ENCODE measurements at places on chromosomes 1 and 21. TPM values are rescaled to one million over a fixed set of nuclear protein-coding genes. Genes with fewer than 3 reads are reported as not detected.

DNA sequence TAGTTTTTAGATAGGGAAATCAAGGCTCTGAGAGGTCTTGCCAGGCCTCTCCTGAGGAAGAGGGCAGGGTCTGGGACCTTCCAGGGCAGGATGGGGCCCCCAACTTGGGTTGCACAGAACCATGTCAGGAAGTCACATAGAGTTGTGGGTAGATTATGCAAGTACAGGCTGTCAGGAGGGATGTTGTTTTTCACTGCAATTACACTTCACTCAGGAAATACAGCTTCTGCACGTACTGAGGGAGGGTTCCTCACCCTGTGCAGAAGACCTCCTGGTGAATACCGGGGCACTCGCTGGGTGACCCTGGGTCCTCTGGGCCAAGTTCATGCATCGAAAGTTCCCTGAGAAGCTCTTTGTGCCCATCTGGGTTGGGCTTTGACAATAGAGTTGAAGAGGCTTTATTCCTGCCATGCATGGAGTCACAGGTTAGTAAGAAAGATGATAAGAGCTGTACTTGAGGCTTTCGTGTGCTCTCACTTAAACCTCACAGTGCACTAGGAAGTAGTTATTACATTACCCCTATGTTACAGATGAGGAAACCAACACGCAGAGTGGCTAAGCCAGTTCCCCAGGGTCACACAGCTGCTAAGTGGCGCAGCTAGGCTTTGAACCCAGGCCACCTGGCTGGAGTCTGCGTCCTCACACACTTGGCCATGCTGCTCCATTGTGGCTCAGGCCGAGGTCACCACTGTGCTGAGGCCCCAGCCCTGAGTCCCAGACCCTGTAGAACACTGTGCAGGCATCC lies 16.2 kb upstream of the TNFRSF1B start:
- no peak for DNase-seq

DNA sequence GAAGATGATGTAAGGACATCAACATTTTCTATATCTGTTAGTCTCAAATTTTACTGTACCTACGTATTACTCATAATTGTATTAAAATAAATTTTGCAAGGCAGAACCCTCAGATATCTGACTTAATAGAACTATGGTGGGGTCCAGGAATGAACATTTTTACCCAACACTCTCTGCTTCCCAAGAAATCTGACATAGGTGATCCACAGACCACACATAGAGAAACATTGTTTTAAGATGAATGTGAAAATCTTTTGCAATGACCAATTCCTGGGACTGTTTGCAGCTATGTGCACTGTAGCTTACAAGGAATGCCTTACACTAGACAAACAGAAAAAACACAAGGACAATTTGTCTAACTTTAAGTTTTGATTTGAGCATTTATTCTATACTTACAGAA lies 645.6 kb upstream of the ADGRL2 start:
- no peak for DNase-seq

DNA sequence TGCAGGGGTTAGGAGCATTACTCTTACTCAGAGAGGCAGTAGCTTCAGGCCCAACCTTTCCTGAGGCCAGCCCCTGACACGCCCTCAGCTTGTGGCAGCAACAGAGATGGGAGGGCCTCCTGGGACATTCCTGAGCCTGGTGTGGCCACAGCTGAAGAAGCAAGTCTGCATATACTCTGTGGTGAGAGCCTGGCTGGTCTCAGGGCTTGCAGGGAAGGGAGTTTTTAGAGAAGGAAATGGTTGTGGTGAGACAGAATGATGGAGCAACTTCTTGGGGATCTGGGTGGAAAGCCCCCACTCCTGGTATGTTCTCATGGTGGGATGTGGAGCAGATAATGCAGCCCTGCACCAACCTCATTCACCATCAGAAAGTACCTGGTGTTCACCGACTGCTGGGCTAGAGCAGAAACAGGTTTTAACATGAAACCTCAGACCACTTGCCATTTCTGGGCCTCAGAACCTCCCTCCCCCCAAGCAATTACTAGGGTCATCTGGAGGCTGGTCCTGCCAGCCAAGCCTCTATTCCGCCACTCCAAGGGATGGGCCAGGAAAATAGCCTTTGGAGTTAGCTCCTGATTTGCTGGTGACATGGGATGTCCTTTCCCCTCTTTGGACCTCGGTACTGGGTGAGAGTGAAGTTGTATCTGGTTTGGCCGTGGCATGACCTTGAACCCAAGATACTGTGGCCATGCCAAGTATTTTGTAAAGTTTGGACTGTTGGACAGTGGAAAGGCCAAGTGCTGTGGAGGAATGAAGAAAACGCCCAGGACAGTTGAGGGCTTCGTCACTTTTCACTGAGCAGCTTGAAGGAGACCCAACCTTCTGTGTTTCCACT lies 28.1 kb upstream of the RNF19B start:
- DNase-seq: peak; percentile 59

GRCh38 chr1:227318016-227318852 lies at the start of gene CDC42BPA:
CDC42BPA (minus strand) TSS chr1:227318492; CDS start chr1:227317182, 1,310 bp downstream.
- DNase-seq: peak; percentile 23

GRCh38 chr1:236748268-236748870 lies 46.7 kb upstream of the MTR start:
- no peak for DNase-seq

GRCh38 chr21:37073417-37074196 lies 553 bp downstream of the TTC3 start:
- peak; percentile 63 for DNase-seq

GRCh38 chr1:18452550-18452949 lies 28.2 kb upstream of the KLHDC7A start:
- no peak for DNase-seq

DNA sequence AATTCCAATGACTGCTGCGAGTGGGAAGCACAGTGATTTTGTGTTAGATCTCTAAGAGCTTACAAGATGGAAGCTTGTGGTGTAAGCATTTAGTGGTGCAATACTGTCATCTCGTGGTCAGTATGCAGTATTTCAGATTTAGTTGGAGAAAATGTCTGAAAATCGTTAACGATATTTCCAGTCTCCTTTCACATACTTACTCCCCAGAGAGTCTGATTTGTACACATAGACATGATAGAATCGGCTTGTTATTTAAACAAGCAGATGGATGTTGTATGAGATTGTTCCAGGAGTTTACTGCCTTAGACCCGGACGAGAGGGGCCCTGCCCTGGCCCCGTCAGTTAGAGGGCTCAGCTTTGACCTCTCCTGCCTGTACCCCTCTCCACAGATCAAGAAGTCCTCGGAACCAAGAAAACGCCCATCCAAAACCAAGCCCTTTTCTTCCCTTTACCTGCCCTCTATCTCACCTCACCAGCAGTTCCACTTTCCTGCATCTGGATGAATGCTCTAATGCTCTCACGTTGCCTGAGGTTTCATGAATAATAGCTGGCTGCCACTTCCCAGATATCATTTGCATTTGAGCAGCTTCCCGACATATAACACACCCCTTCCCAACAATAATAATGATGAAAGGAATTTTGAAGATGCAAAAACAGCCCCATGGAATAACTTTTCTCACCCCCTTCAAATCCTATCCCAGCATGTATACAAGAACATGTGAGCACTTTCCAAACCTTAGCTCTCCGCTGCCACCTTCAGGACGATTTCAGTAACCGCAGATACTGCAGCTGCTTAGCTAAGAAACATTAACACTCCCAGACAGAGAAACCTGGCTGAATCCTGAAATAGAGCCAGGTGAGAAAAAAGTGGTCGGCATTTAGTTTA lies 247.3 kb downstream of the LTN1 start:
- peak; percentile 55 for DNase-seq

GRCh38 chr1:94805912-94806311 lies 14.2 kb upstream of the SLC44A3 start:
- DNase-seq: peak; percentile 30

DNA sequence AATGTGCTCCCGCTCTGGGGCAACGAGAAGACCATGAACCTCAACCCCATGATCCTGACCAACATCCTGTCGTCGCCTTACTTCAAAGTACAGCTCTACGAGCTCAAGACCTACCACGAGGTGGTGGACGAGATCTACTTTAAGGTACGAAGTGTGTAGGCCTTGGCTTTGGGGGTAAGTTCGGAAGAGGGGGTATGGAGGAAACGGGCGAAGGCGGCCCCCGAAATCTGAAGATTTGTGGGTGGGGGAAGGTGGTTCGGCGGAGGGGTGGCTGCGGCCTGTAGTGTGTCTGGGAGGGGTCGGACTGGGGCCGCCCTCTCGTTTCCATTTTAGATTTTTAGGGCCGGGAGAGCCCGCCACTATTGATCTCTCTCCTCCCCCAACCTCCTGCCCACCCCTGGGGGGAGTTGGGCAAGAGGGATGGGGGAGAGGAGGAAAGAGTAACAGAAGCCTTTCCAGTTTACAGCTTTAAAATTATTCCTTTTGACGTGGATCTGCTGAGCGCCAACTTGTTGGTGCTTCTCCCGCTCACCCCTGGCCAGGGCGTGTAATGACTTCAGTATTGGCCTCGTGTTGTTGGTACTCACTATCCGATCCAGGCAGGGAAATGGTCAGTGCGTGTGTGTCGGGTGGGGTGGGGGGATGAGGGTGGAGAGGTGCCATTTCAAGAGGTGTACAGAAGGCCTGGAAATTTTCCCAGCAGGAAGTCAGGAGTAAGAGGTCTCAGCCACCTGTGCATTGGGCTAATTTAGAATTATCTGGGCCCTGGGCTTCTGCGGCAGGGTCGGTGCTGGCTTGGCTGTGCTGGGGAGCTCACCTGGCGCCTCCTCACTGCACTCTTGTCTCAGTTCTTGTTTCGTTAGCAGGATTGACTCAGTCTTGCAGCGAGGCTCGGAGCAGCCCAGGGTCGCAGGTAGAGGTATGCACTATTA lies 880 bp downstream of the PRPF38B start:
- peak; percentile 77 for DNase-seq

GRCh38 chr1:85451236-85451830 lies 13.6 kb downstream of the DDAH1 start:
- no peak for DNase-seq

DNA sequence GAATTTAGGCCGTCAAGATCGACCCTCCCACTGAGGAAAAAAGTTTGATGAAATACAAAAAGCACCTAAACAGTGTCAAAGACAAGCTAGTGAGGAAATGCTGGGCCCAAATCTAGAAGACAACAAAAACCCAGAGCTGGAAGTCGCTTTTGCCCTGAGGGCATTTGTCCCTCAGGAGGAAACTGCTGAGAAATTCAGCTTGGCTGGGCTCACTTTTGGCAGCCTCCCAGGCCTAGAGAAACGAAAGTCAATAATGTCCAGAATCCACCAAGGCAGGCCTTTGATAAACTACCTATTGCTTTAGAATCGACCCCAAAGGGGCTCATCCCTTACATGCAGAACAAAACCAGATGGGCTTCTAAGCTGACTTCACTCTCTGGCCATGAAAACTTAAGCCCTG lies 38.9 kb downstream of the SYT2 start:
- DNase-seq: no peak

DNA sequence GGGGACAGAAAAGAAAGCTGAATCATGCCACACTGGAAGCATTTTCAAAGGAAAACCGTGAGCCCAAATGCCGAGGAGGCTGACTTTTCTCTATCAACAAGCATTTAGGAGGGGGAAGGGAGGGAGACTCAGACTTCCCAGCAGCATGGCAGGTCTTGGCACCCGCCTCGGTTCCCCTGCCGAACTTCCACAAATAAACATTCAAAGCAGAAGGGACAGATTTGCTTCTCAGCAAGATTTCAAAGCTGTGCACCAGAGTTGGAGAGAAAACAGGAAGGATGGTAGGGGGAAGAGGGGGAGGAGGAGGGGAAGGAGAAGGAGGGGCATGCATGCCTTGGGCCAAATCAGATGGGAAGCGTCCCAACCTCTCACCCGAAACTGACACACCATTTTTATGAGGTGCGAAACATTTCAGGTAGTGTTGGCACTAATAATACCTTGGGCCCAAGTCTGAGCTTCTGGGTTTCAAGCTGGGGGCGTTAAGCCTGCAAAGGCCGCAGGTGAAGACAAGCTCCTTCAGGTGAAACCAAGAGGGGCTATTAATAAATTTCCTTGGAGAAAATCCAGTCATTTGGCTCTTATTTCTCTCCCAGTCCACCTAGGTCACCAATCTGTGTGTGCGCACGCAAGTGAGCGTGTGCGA lies 26.4 kb downstream of the ABCA4 start:
- DNase-seq: no peak

DNA sequence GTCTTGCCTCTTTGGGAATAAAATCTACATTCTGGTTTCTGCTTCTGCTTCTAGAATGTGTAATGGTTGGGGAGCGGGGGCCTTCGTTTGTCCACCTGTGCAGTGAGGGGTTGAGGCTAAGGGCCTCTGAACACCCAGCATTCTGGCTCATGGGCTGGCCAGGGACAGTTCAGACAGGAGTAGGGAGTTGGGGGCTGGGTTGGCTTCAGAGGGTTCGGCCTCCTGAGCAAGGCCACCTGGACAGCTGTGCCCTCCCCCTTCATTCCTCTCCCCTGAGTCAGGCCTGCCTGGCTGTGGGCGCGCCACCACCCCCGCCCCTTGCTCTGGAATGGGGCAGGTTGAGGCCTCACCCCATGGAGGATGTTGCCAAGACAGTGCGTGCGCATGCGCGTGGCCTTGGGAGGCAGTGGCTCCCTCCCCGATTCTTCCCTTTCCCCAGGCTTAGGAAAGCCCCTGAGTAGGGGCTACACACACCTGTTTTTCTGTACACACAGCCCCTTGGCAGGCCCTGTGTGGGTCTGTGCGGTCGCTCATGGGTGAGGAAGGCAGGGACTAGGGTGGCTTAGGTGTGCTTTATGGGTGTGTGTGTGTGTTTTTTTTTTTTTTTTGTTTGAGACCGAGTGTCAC lies 57.0 kb downstream of the YARS1 start:
- no peak for DNase-seq

- DNase-seq: no peak
Observed at GRCh38 chr21:39479164-39479813, 27.5 kb downstream of the SH3BGR start.

- DNase-seq: no peak
Observed at GRCh38 chr1:89913353-89914095, 81.4 kb upstream of the ZNF326 start.

GRCh38 chr1:48242141-48242736 lies 19.7 kb downstream of the SLC5A9 start:
- no peak for DNase-seq

DNA sequence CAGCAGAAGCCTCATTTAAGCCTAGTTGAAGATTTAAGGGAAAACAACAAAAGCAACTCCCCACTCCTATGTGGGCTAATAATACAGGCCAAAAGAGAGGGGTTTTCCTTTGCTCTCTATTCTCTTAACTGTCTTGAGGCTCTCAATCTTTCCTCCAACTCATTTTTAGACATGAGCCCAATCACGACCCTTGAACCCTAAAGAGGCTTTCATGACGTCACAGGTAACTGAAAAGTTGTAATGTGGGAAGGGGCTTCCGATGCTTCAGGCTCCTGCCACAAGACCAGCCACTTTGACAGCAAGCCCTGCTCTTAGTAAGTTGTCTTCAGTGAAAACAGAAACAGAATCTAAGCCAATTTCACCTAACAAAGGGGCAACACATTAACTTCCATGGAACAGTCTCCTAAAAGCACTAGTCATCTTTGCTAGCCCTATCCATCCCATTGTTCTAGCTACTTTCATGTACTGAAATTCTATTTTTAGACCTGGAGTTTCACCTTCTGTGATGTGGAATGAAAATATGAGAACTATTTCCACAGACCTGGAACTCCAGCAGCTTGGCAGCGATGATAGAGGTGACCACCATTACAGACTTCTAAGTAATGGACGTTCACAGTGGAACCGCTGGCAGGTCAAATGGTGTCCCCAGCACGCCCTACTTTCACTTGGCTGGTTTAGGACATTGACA lies 36.3 kb downstream of the GPR161 start:
- no peak for DNase-seq

Gene CAMK2N1
- 2.2 TPM for total RNA-seq

Gene S100A12
- not detected for total RNA-seq

Gene ABCG1
- 8.0 TPM for total RNA-seq

Gene SHISA4
- total RNA-seq: 0.41 TPM

Gene VASH2
- total RNA-seq: 1.8 TPM

Gene AMY1C
- total RNA-seq: not detected

Gene SH3D21
- total RNA-seq: 19.0 TPM

Gene RIMKLA
- 5.3 TPM for total RNA-seq

Gene MYOG
- not detected for total RNA-seq

Gene TTC22
- total RNA-seq: 0.76 TPM

Gene DHCR24
- total RNA-seq: 231 TPM
